ENCODE measurements at places on chromosomes 3 and 15. TPM values are rescaled to one million over a fixed set of nuclear protein-coding genes. Genes with fewer than 3 reads are reported as not detected.
A peak's percentile ranks its signal among the peaks of the same experiment; 100 is the strongest.

Gene ZNF774
- 0.91 TPM for polyA plus RNA-seq

- DNase-seq = no peak
These were observed 3.8 kb upstream of the H1-8 start for GRCh38 chr3:129539206-129539605.

Gene ADPRH
- polyA plus RNA-seq = 0.06 TPM

- DNase-seq = no peak
These were observed 58.0 kb downstream of the FRMD5 start for GRCh38 chr15:44136991-44137477.

Gene CATSPER2
- 0.41 TPM for polyA plus RNA-seq

Gene REC114
- polyA plus RNA-seq = not detected

GRCh38 chr3:183252973-183253527 lies at the start of gene B3GNT5:
TSS of gene B3GNT5 (plus strand) at chr3:183253253. CDS start at chr3:183269799, 16,546 bp downstream.
- no peak for DNase-seq

GRCh38 chr3:8891303-8891702 lies 72.0 kb downstream of the RAD18 start:
- no peak for DNase-seq

- peak; percentile 58 for DNase-seq
These were observed 50.2 kb downstream of the PDHB start for GRCh38 chr3:58383476-58383875.

GRCh38 chr15:63301088-63301487 lies 23.7 kb downstream of the APH1B start:
- DNase-seq = no peak

DNA sequence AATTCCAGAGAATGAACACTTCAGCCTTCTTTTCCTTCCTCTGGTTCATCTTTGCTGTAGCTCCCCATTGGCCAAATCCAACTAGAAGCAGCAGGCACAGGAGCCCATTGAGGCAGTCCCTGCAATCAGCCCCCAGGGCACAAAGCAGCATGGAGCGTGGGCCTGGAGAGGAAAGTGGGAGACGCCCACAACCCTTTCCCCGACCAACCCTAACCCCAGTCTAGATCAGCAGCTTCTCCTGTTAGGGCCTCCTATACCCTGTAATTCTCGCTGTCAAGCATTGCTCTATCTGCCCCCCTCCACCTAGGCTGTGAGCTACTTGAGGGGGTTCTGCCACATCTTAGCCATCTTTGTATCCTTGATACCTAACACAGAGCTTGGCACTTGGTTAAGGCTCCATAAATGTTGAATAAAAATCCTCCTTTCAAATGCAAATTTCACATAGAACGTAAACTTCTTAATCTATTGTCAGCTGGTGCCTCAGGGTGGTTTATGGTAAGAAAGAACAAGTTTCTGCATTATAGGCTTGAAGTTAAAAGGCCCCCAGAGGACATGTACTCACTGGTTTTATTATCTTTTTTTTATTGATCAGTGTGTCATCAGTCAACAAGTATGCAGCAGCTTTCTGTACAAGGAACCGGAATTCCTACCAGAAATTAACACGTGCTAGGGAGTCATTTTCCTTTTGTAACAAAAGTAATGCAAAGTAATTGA lies 97.9 kb upstream of the PFN2 start:
- DNase-seq = no peak

Measured in IMR-90 (cell line).